ENCODE measurements at places on chromosomes 12 and 14. TPM values are rescaled to one million over a fixed set of nuclear protein-coding genes. Genes with fewer than 3 reads are reported as not detected.

Gene LTB4R2
- total RNA-seq: 26.1 TPM

- DNase-seq: peak; percentile 20
Measured at GRCh38 chr12:93766796-93767523, 89.8 kb downstream of the CRADD start.

Gene ADAM21
- total RNA-seq: not detected

DNA sequence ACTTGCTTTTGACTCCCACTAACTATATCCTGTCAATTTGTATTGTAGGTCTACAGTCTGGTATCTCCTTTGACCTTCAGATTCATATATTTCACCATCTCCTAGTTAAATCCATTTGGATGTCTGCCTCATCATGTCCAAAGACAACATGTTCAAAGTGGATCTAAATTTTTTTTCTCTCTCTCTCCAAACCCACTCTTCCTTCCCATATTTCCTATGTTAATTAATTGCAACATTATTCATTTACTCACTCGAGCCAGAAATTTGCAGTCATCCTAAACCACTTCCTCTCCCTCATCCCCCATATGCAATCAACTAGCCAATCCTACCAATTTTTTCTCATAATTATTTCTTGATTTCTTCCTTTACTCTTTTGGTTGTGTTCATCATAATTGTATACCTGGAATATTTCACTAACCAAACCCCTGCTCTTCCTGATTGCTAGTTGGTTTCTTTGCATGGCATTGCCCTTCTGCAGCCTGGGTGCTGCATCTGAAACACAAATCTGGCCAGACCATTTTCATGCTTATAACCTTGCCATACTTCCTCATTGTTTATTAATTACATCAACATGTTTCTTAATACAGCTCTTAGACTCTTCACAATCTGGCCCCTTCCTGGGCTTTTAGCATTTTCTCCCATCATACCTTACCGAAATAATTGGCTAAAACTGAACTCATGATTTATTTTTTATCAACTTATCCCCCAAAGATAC, 442.2 kb downstream of the ADAMTS20 start:
- no peak for DNase-seq

DNA sequence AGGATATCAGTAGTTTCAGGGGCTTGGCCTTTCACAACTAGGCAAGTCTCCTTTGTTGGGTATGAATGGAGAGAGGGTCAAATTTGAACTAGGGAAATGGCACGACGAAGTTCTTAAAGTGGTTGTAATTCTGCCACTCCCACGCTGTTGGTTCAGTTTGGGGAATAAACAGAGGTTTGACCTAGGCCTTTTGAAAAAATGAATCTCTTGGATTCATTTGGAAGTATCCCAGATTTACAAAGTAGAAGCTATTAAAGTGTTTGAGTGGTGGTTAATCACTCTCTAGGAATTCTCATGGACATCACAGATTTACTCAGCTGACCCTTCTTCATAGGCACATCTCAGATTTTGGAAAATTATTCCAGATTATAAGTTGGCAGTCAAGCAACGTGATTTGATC, 14.8 kb downstream of the BATF start:
- no peak for DNase-seq

DNA sequence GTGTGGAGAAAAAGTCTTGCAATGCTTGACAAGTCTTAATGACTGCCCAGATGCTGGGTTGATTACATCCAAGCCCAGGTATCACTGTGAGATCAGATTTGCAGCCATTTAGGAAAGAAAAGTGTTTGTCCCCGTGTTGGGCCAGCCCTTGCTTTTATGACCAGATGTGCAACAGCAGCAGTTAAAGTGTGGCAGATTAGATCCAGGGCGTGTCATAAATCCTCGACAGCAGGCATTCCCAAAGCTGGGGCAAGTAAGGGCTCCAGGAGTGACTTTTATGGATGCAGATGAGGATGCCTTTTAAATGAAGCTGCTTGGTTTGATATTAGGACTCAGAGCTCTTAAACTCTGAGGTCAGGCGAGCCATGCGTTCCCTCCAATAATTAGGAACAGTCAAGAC, 1.7 kb downstream of the SMOC1 start:
- no peak for DNase-seq

DNA sequence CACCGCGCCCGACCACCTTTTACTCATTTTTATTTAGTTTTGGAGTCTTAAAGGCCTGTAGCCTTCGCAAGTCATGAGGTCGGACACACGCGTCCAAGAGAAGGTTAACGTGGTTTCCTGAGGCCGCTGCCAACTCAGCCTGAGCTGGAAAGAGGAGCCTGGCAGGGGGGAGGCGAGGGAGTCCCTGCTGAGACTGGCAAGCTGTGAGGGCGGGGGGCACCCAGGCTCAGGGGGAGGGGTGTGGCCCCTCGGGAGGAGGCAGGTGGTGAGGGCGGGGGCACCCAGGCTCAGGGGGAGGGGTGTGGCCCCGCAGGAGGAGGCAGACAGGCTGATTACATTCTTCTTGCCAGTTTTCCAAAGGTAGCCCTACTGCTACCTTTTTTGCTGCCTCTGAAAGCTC, 143.2 kb downstream of the PIWIL1 start:
- DNase-seq: no peak

Gene KRT77
- total RNA-seq: not detected

DNA sequence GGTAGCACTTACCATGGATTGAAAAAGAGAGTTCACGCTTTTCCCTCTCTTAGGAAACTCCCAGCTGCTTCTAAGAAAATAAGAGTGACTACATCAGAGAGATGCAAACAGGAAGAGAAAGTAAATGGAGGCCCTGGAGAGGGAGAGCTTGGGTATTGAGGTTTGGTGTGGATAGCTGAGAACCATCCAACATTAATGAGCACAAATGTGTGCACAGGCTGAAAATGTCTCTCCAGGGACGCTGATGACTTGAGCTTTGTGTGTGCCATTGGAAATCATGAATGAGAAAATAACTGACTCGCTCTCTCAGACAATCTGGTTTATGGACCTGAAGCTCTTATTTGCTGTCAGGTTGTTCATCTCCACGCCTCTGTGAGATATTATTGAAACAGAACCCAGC, 318.8 kb downstream of the NRXN3 start:
- DNase-seq: no peak

Gene ATL1
- total RNA-seq: 3.8 TPM

GRCh38 chr12:111175396-111176094, 193.3 kb downstream of the PHETA1 start:
- no peak for DNase-seq

- DNase-seq: peak; percentile 83
Measured at GRCh38 chr12:92055877-92056276, 89.8 kb downstream of the BTG1 start.

DNA sequence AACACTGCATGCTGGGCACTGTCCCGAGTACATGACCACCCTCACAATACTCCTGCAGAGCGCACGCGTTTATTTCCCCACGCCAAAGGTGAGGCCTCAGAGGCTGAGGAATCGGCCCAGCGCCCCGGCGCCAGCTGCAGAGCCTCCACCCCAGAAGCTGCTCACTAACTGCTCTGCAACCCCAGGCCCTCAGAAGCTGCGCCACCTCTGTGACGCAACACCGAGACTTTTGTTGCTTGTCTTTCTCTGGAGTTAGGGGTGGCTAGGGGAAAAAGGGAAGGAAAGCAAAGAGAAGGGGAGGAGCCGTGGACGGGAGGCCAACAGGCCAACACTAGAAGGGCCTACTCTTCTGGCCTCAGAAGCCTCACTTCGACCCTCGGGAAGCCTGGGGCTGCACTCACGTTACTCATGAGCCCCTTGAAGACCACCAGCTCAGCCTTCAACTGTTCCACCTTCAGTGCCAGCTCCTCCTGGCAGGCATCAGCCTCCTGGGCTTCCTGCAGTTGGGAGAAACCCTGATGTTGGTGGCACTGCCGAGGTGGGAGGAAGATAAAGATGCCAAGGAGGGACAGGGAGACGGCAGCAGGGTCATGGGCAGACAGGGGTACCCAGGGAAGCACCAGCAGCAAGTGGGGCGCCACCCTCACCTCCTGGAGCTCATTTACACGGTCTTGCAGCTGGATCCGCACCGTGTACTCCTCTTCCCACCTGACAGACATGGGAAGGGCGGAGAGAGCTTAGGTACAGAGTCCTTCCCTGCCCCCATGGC, 5.4 kb downstream of the IFFO1 start:
- DNase-seq: no peak

GRCh38 chr12:71780237-71780822, 25.7 kb downstream of the RAB21 start:
- DNase-seq: peak; percentile 20

Gene B4GALNT1
- 17.9 TPM for total RNA-seq

DNA sequence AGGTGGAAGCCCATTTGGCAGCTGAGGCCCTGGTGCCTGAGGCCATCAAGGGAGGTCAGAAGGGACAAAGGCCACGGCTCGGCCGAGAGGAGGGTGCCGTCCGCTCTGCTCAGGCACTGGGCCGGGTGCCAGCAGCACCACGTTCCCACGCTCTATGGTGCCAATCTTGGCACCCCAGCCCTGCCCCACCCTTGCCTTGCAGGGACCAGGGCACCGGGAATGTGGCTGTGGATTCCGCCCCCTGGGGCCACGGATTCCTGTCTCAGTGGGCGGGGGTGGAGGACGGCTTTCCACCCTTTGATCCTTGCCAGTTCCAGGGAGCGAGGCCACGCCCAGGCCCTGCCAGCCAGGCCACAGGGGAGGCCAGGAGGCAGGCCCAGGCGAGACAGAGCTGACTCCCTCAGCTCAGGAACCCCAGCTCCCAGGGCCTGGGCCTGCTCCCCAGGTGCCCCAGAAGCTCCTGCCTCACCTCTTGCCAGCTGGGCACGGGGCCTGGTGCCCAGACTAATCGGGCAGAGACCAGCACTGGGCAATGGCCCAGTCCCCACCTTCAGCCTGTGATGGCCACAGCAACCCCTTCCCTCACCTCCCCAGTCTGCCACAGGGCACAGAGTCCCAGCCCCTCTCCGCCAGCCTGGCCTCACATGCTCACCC, 26.4 kb upstream of the GPR132 start:
- DNase-seq: peak; percentile 94

Gene ADCY6
- total RNA-seq: 48.3 TPM

DNA sequence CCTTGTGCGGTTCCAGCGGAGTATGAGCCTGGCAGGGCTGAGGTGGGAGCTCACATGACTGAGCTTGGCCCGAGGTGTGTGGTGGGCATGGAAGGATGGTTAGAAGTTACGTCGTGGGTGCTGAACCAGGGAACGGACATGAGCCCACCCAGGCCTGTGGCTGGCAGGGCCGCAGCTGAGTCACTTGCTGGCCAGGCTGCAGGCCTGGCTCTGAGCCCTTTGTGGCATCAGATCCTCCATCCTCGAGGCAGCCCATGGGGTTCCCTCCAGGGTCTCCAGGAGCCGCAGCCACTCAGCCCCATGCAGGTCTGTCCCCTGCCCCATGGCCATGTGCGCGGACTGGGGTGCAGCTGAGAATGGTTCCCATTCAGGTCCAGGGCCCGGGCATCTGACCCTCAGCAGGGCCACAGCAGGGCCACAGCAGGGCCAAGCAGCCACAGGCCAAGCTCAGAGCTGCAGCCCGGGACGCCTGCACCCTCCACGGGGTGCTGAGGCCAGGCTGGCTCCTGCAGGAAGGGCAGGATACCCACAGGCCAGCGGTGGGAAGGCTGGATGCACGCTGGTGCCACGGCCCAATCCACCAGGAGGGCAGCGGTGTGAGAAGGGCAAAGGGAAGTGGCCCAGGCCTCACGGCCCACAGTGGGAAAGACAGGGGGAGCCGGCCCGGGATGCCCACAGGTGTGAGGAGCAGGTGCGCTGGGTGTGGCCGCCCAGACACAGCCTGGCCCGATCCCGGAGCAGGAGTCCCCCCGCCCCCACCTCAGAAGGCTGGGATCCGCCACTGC, 26.3 kb upstream of the ULK1 start:
- no peak for DNase-seq

- no peak for DNase-seq
Measured at GRCh38 chr14:99892406-99892805, 99.2 kb downstream of the EML1 start.

GRCh38 chr12:24952389-24952788, 3.5 kb upstream of the BCAT1 start:
- DNase-seq: no peak

- no peak for DNase-seq
Measured at GRCh38 chr14:103507751-103508150, 14.9 kb downstream of the CKB start.

GRCh38 chr14:91095178-91095577, 18.7 kb upstream of the DGLUCY start:
- DNase-seq: no peak

Gene TAS2R42
- total RNA-seq: not detected

DNA sequence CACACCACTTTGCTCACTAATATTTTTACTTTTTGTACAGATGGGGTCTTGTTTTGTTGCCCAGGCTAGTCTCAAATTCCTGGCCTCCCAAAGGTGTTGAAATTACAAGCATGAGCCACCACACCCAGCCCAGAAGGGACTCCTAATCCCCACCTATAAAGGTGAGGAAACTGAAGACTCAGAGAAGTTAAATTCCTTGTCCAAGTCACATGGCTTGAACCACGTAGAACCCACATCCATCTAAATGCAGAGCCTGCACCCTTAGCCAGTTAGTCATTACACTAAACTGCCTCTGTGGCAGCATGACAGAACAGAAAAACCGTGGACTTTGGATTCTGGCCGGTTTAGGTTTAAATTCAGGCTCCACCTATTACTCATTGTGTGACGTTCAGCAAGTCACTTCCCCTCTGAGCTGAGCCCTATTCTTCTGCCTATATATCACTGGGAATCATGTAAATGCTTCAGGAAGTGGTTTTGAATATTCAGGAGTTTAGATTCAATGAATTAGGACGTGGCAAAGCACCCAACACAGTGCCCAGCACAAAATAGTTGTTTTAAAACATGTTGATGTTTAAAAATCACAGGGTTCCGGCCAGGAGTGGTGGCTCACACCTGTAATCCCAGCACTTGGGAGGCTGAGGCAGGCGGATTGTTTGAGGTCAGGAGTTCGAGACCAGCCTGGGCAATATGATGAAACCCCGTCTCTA, 3.0 kb upstream of the CORO1C start:
- DNase-seq: peak; percentile 94

Gene CCDC175
- not detected for total RNA-seq

- DNase-seq: no peak
Measured at GRCh38 chr12:104054681-104055346, 4.8 kb upstream of the GLT8D2 start.

DNA sequence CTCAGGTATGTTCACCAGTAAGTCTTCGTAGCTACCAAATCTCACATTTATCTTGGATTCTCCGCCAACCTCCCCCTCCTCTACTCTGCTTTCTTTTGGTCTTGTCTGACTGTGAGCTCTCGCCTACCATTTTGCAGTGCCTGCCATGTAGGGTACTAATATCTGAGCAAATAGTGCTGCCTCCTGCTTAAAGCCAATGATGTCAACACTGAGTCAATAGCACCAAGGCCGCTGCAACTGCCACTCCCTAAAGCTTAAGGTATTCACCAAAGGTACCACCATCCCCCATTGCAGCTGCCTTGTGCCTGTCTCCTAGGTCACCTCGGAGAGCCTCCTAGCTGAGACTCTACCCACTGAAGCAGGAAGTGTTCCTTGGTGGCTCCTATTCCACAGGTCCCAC, 114.8 kb upstream of the FUT8 start:
- DNase-seq: peak; percentile 57

- DNase-seq: no peak
Measured at GRCh38 chr14:82398256-82398655, 864.6 kb upstream of the SEL1L start.

DNA sequence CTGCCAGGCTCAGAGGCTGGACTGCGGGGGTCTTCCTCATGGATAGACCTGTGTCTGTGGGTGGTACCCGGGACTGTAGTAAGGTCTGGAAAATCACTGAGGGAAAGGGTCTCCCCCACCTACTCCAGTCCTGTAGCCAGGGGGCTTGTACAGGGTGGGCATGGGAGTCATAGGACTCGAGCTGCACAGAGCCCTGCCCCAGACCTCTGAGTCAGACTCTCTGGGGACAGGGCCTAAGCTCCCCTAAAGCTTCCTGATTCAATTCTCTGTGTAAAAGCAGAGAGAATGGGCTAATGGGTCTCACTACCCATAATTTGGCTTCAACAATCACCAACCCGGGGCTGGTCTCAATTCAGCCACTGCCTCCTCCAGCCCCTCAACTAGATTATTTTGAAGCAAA, 27.0 kb downstream of the LRTM2 start:
- no peak for DNase-seq
